Liver (tissue), 10 donors: ENCODE measurements at places on chromosomes 5 and 9. TPM values are rescaled to one million over a fixed set of nuclear protein-coding genes. Genes with fewer than 3 reads are reported as not detected.
A peak's percentile ranks its signal among the peaks of the same experiment; 100 is the strongest.

Gene PALM2AKAP2
- 4.6 TPM for total RNA-seq

GRCh38 chr5:110054240-110054639 is 364.5 kb downstream of the MAN2A1 start:
- no peaks in the 10 kb centered on the region for H3K27me3 ChIP-seq
- no peak overlapping the region for H3K27ac ChIP-seq
- peaks cover 7% of the 10 kb centered on the region for H3K4me1 ChIP-seq
- H3K4me3 ChIP-seq, result no peak overlapping the region
- no peaks in the 10 kb centered on the region for H3K36me3 ChIP-seq

DNA sequence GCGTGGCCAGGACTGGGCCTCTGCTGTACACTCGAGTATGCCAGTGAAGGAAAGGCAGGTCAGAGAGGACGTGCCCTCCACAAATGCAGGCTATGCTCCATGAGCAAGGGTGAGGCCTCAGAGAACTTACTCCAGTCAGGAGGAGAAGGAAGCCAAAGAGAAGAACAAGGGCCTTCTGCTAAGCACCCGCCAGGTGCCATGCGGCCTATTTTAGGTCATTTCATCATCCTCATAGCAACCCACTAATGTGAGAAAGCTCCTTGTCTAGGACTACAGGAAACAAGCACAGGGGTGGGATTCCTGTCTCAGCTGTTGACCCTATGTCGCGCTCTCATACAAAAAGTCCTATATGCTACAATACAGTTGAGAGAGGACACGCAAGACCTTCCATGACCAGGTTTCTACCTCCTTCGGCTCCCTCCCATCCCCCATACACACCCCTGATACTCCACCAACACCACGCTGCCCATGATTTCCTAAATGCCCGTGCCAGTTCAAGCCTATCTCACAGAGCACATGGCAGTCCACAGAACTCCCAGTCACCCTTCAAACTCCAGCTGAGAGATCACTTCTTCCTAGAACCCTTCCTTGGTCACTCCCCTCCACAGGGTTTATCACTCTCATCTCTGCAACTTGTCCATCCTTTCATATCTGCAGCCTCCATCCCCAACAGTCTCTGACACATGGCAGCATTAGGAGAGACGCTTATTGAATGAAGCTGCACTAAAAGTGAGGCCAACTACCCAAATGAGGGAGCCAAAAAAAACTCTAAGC is 26.8 kb downstream of the PSMB7 start:
- H3K27me3 ChIP-seq, result no peaks in the 10 kb centered on the region
- peak overlapping the region; percentile 95 for H3K27ac ChIP-seq
- H3K4me3 ChIP-seq, result no peak overlapping the region
- H3K4me1 ChIP-seq, result peaks cover 38% of the 10 kb centered on the region

DNA sequence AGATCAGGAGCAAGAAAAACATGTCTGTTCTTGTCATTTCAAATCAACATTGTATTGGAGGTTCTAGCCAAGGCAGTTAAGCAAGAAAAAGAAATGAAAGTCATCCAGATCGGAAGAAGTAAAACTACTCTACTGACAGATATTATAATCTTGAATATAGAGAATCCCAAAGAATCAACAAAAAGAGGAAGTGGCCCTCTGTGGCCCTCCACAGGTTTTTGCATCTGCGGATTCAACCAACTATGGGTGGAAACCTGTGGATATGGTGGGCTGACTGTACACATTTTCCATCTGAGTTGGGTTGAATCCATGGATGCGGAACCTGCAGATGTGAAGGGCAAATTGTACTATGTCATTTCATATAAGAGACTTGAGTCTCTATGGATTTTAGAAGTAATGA is 35.1 kb downstream of the GAS1 start:
- H3K4me1 ChIP-seq, result no peaks in the 10 kb centered on the region
- no peak overlapping the region for H3K27ac ChIP-seq
- no peaks in the 10 kb centered on the region for H3K27me3 ChIP-seq
- no peaks in the 10 kb centered on the region for H3K36me3 ChIP-seq

DNA sequence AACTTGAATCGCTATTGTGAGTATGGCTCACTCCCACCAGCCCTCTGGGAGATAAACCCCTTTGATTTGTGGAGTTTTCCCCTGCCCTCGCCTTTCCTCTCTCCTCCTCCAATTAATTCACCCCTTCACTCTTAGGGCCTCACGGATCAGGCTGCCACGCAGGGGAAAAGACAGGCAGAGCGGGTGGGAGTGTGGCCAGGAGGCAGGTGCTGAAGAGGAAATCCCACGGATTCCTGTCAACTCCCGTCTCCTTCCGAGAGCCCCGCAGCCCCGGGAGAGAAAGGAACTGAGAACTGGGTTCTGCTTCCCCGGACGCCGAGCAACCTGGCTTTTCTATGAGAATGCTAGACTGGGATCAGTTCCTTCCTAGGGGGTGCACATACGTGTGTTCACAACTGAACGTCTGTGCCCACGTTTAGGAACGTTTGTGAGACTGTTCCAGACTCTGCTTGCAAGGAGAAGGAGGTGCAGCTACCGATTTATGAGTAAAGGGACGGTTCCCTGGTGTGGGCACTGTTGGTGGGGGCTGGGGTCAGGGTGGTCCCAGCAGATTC is 314.5 kb upstream of the TLE4 start:
- H3K4me1 ChIP-seq, result no peaks in the 10 kb centered on the region
- H3K36me3 ChIP-seq, result no peaks in the 10 kb centered on the region
- DNase-seq, result no peak
- H3K27me3 ChIP-seq, result no peaks in the 10 kb centered on the region
- H3K4me3 ChIP-seq, result no peak overlapping the region

DNA sequence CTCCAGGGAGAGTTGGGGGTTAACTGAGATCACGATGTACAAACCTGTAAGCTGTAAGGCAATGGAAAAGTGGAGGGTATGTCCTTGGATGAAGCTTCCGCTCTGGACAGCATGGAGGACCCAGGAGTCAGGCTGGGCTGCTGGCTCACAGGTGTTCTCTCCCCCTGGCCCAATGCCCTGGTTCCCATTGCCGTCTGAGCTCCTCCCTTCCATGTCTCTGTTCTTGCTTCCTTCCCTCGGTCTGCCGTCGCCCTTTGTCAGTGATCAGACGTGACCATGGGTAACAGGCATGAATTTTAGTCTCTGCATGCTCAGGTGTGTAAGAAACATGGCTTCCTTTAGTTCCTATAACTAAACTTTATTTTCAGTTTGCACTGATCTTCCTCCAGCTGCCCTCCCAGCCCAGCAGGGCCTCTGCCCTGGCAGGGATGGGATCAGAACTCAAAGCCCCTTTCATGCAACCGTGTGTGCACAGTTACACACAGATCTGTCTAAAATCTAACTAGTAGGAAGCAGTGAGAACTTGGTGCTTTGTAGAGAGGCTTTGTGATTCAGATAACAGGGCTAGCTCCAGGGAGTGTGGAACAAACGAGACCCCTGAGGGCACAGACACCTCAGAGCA is 51.7 kb upstream of the KCNMB1 start:
- H3K27me3 ChIP-seq, result no peaks in the 10 kb centered on the region
- no peaks in the 10 kb centered on the region for H3K36me3 ChIP-seq
- DNase-seq, result peak; percentile 19
- H3K4me1 ChIP-seq, result no peaks in the 10 kb centered on the region

- no peak for DNase-seq
- no peak overlapping the region for H3K27ac ChIP-seq
- no peaks in the 10 kb centered on the region for H3K4me1 ChIP-seq
- no peaks in the 10 kb centered on the region for H3K36me3 ChIP-seq
- no peak overlapping the region for H3K4me3 ChIP-seq
- no peaks in the 10 kb centered on the region for H3K27me3 ChIP-seq
These were observed 478.2 kb upstream of the TNC start for GRCh38 chr9:115596021-115596745.

- H3K4me1 ChIP-seq, result no peaks in the 10 kb centered on the region
- no peaks in the 10 kb centered on the region for H3K36me3 ChIP-seq
- no peaks in the 10 kb centered on the region for H3K27me3 ChIP-seq
- H3K4me3 ChIP-seq, result no peak overlapping the region
These were observed 42.0 kb upstream of the PITX1 start for GRCh38 chr5:135076051-135076491.

DNA sequence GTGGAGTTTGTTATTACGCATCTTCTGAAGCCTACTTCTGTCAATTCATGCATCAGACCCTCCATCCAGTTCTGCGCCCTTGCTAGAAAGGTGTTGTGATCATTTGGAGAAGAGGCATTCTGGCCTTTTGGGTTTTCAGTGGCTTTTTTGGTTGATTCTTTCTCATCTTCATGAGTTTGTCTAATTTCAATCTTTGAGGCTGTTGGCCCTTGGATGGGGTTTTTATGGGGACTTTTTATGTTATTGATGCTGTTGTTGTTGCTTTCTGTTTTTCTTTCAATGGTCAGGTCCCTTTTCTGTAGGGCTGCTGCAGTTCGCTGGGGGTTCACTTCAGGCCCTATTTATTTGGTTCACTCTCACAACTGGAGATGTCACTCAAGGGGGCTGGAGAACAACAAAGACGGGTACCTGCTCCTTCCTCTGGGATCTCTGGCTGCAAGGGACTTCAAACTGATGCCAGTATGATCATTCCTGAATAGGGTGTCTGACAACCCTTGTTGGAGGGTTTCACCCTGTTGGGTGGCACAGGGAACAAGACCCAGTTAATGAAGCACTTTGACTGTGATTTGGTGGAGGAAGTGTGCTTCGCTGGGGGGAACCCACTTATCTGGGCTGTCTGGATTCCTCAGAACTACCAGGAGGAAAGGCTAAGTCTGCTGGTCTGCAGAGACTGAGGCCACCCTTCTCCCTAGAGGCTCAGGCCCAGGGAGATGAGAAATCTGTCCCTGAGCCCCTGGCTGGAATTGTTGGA is 226.7 kb upstream of the PTGER4 start:
- no peaks in the 10 kb centered on the region for H3K36me3 ChIP-seq
- H3K4me3 ChIP-seq, result no peak overlapping the region
- no peaks in the 10 kb centered on the region for H3K4me1 ChIP-seq
- no peak overlapping the region for H3K27ac ChIP-seq
